ENCODE measurements at places on chromosomes 6 and 20.

- DNase-seq = no peak
Observed at GRCh38 chr6:14130435-14131075, 13.0 kb downstream of the CD83 start.

- DNase-seq = no peak
Observed at GRCh38 chr6:166466178-166467122, 83.7 kb upstream of the MPC1 start.

- no peak for DNase-seq
Observed at GRCh38 chr6:139288496-139289040, 3.2 kb downstream of the TXLNB start.

GRCh38 chr6:12066297-12066696 is 54.2 kb downstream of the HIVEP1 start:
- DNase-seq = no peak

DNA sequence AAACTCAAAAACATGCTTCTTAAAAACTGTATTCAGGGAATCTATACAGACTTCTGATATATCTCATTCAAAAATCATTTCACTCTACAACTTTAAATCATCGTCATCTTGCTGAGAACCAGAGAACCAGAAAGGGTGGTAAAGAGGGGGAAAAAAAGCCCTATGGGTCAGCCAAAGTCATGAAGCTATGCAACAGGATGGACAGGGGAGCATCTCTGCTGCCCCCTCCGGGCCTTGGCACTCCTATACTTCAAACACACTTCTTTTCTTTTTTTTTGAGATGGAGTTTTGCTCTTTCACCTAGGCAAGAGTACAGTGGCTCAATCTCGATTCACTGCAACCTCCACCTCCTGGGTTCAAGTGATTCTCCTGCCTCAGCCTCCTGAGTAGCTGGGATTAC is 73.5 kb upstream of the NFATC2 start:
- DNase-seq = no peak

- no peak for DNase-seq
Observed at GRCh38 chr6:37668251-37668650, 29.4 kb downstream of the MDGA1 start.

DNA sequence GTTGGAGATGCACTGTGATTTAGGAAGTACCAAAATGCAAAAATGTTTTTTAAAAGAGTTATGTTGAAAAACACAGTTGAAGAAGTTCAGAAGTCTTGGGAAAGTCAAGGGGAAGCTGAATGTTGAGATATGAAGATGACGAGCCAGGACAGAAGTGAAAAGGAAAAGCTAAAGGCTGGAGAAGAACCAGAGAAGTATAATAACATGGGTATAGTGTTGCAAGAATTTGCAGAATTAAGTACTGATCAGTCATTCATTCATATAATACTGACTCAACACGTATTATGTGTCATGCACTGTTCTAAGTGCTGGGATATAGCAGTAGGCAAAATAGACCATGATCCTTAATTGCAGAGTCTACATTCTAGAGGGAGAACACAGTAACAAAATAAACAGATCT is 432.8 kb downstream of the CDC5L start:
- no peak for DNase-seq

DNA sequence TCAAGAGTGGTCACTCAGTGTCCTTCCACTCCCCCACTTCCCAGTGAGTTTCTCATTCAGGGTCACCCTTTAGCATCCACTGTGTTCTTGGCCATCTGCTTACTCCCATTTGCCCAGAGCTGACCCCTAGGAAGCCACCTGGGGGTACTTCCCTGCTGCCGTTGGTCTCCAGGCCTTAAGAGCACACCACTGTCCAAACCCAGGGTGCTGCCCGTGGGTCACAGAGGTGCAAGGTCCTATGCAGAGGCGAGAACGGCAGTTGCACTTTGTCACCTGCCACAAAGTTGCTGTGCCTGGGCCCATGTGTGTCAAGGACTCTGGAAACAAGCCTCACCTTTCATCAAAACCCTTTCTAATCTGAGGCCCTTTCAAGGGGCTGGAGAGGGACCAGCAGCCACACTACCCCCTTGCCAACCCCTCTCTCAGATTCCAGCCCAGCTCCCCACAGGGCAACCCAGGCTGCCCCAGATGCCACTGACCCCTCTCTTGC is 191.1 kb downstream of the ZMYND8 start:
- no peak for DNase-seq

GRCh38 chr6:70395301-70395672 is 18.0 kb upstream of the FAM135A start:
- DNase-seq = no peak

DNA sequence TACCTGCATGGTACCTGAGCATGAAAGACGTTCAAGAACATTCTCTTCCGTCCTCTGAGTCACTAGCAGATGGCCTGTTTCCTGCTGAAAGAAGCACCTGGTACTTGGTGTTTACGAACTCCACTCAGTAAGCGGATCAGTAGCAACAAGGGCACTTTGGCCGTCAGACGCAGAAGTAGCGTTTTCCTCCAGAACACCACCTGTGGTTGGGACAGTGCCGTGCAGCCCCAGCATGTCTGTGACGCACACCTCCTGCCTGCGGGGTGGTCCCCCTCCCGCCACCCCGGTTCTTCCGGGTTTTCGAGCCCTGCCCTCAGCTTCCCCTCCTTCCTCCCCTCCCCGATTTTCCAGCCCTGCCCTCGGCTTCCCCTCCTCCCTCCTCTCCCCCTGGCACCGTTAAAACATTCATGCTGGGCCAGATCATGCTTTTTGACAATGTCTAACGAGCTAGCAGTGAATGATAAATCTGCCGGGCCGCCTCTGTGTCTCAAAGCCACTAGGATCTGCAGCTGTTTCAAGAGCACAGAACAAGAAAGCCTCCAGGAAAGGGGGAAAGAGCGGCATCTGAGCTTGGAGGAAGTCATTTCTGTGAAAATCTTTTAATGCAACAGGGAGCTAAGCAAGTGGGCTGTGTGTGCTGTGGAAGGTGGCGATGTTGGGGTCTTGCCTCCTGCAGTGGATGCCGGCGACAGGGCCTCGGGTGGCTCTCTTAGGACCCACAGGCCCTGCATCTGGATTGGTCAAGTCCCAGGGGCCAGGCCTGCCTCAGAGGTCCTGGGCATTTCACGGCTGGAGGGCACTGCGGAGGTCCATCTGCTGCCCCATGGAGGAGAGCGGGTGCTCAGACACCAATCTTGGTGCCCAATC is 207.9 kb downstream of the ERMARD start:
- DNase-seq = peak; percentile 60

GRCh38 chr6:11963756-11964500 is 48.2 kb upstream of the HIVEP1 start:
- DNase-seq = no peak

GRCh38 chr6:42314571-42315258 is 97.1 kb upstream of the MRPS10 start:
- no peak for DNase-seq

GRCh38 chr20:37390503-37390890 is 44.6 kb downstream of the SRC start:
- DNase-seq = no peak

- DNase-seq = no peak
Observed at GRCh38 chr6:24321538-24322162, 36.2 kb downstream of the DCDC2 start.

- no peak for DNase-seq
Observed at GRCh38 chr20:41619360-41620100, 1.4 kb upstream of the CHD6 start.

GRCh38 chr6:109892451-109893435 is 85.4 kb upstream of the GPR6 start:
- no peak for DNase-seq

GRCh38 chr6:16166871-16167608 is 38.2 kb downstream of the MYLIP start:
- DNase-seq = no peak

DNA sequence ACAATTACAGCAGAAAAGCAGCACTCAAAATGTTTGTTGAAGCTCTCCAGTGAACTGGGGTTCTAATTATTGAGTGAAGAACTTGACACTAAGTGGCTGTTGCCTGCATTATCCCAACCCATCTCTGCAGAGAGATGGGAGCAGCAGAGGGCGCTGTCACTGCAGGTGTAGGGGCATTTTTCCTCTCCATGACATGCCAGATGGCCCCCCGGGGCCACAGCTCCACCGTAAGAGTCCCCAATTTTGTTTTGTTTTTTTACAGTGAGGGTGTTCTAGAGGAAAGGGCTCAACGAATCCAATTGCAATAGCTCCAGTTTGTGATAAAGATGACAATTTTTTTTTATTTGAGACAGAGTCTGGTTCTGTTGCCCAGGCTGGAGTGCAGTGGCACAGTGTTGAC is 1.9 kb upstream of the FUCA2 start:
- DNase-seq = peak; percentile 33

DNA sequence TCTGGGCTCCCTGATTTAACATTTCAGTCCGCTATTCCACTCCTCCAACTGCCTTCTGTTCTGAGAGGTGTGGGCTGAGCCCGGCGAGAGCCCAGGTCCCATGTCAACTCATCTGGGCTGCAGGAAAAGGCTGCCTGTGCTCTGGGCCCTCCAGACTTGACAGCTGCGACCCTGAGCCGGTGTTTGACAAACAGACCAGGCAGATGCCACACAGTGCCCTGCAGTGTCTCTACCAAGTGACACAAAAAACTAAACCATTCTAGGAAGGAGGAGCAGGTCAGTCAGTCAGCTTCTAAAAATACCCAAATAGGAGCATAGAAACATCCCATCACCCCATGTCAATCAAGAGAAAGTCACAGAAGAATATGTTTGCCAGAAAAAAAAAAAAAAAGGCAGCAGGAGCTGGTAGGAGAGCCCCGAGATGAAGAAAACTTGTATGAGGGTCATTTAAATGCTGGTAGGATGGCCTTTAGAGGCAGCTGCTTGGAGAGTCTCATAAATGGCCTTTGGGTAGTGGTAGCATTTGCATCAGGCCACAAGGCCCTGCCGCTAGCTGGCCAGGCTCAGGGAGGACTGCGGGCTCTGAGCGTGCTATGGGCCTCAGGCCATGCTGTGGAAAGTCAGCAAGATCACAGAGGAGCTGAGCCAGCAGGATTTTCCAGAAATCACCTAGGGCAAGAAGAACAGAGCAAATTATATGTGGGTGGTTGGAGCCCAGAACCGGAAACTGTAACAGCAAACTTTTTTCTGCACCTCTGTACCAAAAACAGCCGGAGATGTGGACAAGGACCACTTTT is 36.6 kb upstream of the GFOD1 start:
- DNase-seq = no peak

GRCh38 chr6:2958776-2959175 is 12.6 kb downstream of the SERPINB6 start:
- no peak for DNase-seq

GRCh38 chr6:111354758-111355555 is 128.1 kb downstream of the REV3L start:
- no peak for DNase-seq

GRCh38 chr20:57742507-57743181 is 32.8 kb upstream of the PMEPA1 start:
- DNase-seq = no peak

Measured in central memory CD4-positive, alpha-beta T cell (primary cell).